HFFc6 (cell line): ENCODE measurements at places on chromosomes 6 and 20. TPM values are rescaled to one million over a fixed set of nuclear protein-coding genes. Genes with fewer than 3 reads are reported as not detected.

DNA sequence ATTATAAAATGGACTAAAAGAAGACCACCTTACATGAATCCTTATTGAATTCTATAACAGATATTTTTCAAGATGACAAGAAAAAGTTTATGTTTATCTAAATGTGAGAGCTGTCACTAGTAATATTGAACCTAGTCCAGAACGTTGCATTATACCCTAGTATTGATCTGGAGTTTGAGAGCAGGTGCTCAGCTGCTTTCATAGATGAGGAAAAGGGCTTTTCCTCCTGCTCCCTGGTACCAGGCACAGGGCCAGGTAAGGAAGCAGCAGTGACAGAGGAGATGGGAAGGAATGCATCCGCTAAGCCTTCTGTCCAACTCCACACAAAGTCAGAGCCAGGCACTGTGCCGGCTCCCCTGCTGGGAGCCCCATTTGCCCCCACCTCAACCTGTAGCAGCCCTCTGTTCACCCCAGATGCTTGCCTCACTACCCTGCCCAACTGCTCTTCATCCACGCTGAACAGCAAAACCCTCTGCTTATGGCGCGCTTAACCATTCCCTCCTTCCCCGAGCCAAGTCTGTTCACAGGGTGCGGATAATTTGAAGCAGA is 393.1 kb downstream of the FRK start:
- H3K4me3 ChIP-seq: no peak overlapping the region
- no peaks in the 10 kb centered on the region for H3K27me3 ChIP-seq
- H3K27ac ChIP-seq: no peak overlapping the region
- H3K4me1 ChIP-seq: no peaks in the 10 kb centered on the region

DNA sequence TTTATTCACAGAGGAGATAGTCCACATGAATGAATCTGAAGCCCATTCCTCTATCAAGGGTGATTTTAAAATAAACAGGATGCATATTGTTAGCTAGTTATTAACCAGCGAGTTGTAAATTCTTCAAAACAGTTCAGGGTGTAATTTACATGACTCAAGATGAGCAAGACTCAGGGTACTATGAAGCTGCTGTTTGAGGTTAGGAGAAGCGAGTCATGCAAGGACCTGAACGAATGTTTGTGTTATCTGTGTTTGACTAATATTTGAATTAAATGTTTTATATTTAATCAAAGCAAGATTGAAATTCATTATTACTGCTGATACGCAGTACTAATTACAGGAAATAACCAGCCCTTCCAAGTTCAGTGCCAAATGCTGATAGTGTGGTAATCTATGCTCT is 191.1 kb downstream of the SAMD5 start:
- H3K4me3 ChIP-seq: no peak overlapping the region
- DNase-seq: no peak
- no peak overlapping the region for H3K27ac ChIP-seq

DNA sequence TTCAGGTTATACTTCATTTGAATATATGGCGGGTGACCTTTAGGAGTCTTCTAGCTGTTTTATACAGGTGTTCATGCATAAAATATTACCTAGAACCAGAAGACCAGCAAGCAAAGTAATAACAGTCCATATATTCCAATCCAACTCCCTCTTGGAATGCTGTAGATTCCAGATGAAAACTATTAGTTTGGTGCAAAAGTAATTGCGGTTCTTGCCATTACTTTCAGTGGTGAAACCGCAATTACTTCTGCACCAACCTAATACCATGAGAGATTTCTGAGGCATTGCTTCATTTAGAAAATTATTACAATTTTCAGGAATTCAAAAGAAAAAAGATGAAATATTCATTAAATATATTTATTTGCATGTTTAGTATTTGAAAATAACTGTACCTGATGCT is 62.6 kb downstream of the FAM83B start:
- H3K27me3 ChIP-seq: peaks cover 2% of the 10 kb centered on the region; the same call in 1 of the 2 replicates
- no peak for DNase-seq
- H3K4me3 ChIP-seq: no peak overlapping the region
- H3K27ac ChIP-seq: no peak overlapping the region
- H3K36me3 ChIP-seq: no peaks in the 10 kb centered on the region
- H3K4me1 ChIP-seq: peaks cover under 1% of the 10 kb centered on the region; the same call in 1 of the 2 replicates

GRCh38 chr20:4684837-4685413 is 36.8 kb upstream of the PRND start:
- H3K27me3 ChIP-seq: peaks cover 8% of the 10 kb centered on the region
- H3K27ac ChIP-seq: peak overlapping the region; percentile 98
- peak; percentile 72 for DNase-seq
- H3K4me3 ChIP-seq: peak overlapping the region; percentile 37

GRCh38 chr6:105769987-105770386 is 316.1 kb upstream of the PRDM1 start:
- H3K4me1 ChIP-seq: peaks cover 9% of the 10 kb centered on the region
- H3K27ac ChIP-seq: peak overlapping the region; percentile 50; the same call in 1 of the 2 replicates
- no peak overlapping the region for H3K4me3 ChIP-seq
- H3K36me3 ChIP-seq: peaks cover 3% of the 10 kb centered on the region
- no peaks in the 10 kb centered on the region for H3K27me3 ChIP-seq

- H3K36me3 ChIP-seq: peaks cover 30% of the 10 kb centered on the region
- H3K4me3 ChIP-seq: no peak overlapping the region
- no peak for DNase-seq
- H3K27me3 ChIP-seq: no peaks in the 10 kb centered on the region; the same call in 1 of the 2 replicates
These were observed 381.6 kb downstream of the UTRN start for GRCh38 chr6:144666781-144667180.

- no peaks in the 10 kb centered on the region for H3K27me3 ChIP-seq
- DNase-seq: no peak
- no peak overlapping the region for H3K4me3 ChIP-seq
- H3K36me3 ChIP-seq: no peaks in the 10 kb centered on the region
These were observed 775.8 kb upstream of the FLRT3 start for GRCh38 chr20:15113144-15113773.

The CABLES2 gene
- 4.8 to 6.7 TPM (median 5.7 TPM) in 3 replicates for total RNA-seq
